ENCODE measurements at places on chromosomes 5 and 9.
A peak's percentile ranks its signal among the peaks of the same experiment; 100 is the strongest.

GRCh38 chr9:77833561-77834429 lies 185.7 kb upstream of the GNA14 start:
- DNase-seq = no peak

DNA sequence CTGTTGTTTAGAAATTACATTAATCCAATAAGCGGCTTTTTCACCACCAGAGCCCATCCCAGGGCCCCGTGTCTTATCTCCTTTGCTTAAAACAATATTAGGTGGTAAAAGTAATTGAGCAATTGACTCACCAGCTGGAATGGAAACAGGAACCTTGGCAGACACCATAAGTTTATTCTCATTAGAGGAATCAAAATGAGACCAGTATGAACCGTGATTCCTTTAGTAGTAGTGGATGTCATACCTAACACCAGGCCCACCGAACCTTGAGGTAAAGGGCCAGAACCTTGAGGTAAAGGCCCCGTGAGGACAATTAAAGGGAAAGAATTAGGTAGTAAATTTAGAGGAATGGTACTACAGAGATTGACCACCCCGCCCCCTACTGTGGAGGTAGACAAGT lies 16.5 kb downstream of the HSDL2 start:
- DNase-seq = no peak

DNA sequence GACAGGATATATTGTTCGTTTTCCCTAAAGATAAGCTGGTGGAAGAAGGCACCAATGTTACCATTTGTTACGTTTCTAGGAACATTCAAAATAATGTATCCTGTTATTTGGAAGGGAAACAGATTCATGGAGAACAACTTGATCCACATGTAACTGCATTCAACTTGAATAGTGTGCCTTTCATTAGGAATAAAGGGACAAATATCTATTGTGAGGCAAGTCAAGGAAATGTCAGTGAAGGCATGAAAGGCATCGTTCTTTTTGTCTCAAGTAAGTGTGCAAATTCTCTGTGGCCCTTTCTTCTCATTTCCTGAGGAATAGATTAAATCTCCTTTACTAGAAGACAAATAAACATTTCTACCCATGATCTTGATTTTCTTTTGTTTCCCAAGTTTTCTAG lies 38.0 kb downstream of the OSMR start:
- no peak for DNase-seq

DNA sequence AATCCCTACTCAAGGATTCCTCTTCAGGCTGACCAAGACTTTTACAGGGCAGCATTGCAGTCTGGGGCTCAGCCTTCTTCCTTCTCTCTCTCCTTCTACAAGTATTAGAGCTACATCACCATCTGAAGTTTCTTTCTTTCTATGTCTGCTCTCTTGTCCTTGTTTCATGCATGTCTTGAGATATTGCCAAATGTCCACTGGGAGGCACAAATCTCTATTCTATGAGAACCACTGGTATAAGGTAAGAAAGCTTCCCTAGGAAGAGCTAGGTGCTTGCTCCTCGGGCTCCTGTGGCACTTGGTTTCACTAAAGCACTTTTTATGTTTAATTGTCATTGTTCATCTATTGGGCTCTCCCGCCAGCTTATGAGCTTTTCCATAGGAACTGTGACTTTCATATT lies 289.2 kb upstream of the PCSK5 start:
- DNase-seq = no peak

- no peak for DNase-seq
Observed at GRCh38 chr9:122056484-122056883, 36.6 kb downstream of the TTLL11 start.

- DNase-seq = no peak
Observed at GRCh38 chr5:61299261-61299681, 32.8 kb upstream of the ZSWIM6 start.

DNA sequence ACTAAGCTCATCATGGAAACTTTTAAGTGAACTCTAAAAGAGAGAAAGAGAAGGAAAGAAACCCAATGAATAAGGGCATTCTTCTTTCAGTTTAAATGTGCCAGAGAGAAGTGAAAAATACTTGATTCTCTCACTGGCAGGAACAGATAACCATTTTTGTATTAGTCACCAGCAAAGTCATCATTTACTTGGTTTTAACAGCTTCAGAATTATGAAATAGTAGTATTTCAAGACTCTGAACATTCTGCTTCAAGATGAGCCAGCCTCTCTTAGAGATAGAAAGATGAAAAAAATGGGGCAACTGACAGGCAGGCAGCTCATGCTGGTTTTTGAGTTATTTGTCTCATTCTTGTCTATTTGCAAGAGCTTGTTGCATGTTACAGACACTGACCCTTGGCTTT lies 103.5 kb downstream of the GCNT1 start:
- DNase-seq = peak; percentile 73

DNA sequence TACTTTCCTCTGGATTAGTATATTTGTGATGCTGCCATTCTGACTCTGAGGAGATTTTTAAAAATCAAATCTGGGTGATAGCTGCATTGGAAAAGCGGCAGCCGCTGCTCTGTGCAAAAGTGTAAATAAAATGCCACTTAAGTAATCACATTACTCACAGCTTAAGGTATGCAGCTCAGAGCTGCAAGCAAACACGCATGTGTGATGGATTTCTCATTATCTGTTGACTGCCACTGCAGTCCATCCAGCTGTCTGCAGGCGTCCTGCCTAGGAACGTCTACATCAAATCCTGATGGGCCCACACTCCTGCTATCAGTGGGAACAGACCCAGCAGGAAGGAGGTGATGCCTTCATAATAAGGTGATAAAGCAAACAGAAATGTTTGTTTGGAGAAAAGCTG lies 216.9 kb downstream of the SPOCK1 start:
- no peak for DNase-seq

- DNase-seq = no peak
Observed at GRCh38 chr5:155532621-155533311, 519.2 kb downstream of the KIF4B start.

GRCh38 chr9:83537331-83538171 lies 650 bp downstream of the FRMD3 start:
- no peak for DNase-seq

- DNase-seq = no peak
Observed at GRCh38 chr9:126151031-126151685, 175.5 kb upstream of the MVB12B start.

DNA sequence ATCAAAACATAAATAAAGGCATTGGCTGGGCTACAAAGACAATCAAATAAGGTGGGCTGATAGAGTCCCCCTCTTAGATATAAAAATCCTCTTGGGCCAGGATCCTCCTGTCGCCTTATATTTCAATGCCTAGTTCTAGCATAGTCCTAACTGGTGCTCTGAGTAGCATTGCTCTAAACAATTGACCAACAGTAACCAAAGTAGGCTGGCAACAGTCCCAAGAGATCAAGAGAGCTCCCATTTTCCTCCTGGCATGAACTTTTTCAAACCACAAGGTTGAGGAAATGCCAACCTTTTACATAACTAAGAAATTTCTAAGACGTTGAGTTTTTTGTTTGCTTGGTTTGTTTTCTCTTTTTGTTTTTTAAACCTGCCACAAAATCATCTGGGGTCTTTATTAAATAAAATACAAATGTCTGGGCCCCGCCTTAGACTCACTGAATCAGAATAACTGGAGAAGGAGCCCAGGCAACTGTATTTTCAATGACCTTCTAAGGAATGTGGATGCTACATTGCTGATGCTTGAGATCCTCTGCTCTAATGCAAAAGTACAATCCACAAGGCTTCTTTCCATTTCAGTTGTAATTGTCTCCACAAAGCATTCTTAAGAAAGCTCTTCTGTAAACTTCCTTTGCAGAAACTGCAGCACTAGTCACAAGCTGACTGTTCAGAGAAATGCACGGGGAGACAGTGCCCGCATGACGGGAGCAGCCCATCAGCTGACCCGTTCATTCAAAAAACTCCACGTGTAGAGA lies 2.9 kb downstream of the SLC45A2 start:
- DNase-seq = no peak

GRCh38 chr5:50710838-50711237 lies 44.4 kb downstream of the PARP8 start:
- no peak for DNase-seq

GRCh38 chr5:154415114-154415513 lies 30.7 kb upstream of the SAP30L start:
- DNase-seq = no peak

Measured in AML-193 (cell line).